ENCODE measurements at places on chromosomes 3 and 15. TPM values are rescaled to one million over a fixed set of nuclear protein-coding genes. Genes with fewer than 3 reads are reported as not detected.

DNA sequence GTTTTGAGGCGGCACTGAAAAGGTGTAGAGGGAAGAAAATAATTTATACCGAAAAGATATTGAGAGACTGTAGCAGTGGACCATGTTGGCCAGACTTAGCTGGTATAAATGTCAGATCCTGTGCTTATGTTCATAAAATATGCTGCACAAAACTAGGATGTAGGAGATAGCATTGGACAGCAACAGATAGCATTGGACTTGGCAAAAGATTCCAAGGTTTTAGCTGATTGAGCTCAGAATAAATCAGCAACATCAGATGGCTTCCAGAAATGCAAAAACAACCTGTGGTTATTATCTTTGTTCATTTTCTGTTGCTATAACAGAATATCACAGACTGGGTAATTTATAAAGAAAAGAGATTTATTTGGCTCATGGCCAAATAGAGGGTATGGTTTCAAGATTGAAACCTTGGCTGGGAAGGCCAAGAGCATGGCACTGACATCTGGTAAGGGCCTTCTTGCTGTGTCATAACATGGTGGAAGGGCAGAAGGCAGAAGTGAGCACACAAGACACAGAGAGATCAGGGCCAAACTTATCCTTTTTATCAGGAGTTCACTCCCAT is 34.7 kb downstream of the SLC28A1 start:
- no peak for DNase-seq

GRCh38 chr3:59714066-59714465 is 664.2 kb upstream of the CFAP20DC start:
- DNase-seq, result no peak

Gene NRROS
- 2.3 TPM for total RNA-seq

Gene AADAC
- 0.35 TPM for total RNA-seq
